T-helper 2 cell treated with Interferon-gamma antibody and Interleukin-4, amounts not matched to agents 100 ng/mL and 5 ng/mL, for 36 hours (primary cell): ENCODE measurements at places on chromosomes 7 and 10. TPM values are rescaled to one million over a fixed set of nuclear protein-coding genes. Genes with fewer than 3 reads are reported as not detected.

Gene PDK4
- not detected in 2 replicates for total RNA-seq

Gene C7orf33
- total RNA-seq, result not detected in 2 replicates

Gene SAP25
- 21.4 and 22.5 TPM in 2 replicates for total RNA-seq

Gene MKI67
- total RNA-seq, result 272 and 283 TPM in 2 replicates
